ENCODE measurements at places on chromosomes 12 and 14.

- DNase-seq: peak; percentile 82
Observed at GRCh38 chr12:84696908-84697540, 215.6 kb downstream of the SLC6A15 start.

- DNase-seq: no peak
Observed at GRCh38 chr14:22079766-22080165, 406.1 kb upstream of the OR4E1 start.

DNA sequence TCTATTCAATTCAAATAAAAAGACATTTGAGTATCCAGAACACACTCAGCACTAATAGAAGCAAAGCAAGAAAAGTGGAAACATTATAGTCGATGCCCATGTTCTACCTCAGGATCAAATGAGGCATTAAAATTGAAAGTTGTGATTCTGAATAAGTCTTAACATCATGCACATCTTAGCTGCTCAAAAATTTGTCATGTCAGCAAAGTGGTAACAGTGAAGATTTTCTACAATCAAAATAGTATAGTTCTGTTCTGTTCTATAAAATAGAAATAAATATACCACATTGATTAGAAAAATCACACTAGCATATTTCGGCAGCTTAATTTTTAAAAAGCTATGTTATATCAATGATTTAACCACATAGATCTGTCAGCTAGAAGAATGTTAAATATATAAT, 74.7 kb downstream of the ERGIC2 start:
- no peak for DNase-seq

- DNase-seq: peak; percentile 78
Observed at GRCh38 chr12:57865084-57865751, 18.7 kb upstream of the CTDSP2 start.

GRCh38 chr14:52043690-52044089, 25.2 kb downstream of the NID2 start:
- no peak for DNase-seq

DNA sequence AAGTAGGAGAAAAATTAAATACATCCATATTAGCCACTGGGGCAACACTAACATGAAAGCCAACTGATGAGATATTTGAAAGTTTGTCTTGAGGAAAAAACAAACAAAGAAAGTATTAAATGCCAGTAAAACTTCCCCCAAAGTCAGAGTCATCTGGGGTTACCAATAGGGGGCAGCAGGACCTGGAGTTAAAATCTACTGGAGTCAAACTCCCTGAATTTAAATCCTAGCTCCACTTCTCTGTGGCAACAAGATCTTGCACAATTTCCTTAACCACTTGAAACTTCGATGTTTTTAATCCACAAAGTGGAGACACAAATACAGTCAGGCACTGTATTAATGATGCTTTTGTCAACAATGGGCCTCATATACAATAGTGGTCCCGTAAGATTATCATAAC, 14.4 kb downstream of the PLEKHG7 start:
- peak; percentile 60 for DNase-seq

DNA sequence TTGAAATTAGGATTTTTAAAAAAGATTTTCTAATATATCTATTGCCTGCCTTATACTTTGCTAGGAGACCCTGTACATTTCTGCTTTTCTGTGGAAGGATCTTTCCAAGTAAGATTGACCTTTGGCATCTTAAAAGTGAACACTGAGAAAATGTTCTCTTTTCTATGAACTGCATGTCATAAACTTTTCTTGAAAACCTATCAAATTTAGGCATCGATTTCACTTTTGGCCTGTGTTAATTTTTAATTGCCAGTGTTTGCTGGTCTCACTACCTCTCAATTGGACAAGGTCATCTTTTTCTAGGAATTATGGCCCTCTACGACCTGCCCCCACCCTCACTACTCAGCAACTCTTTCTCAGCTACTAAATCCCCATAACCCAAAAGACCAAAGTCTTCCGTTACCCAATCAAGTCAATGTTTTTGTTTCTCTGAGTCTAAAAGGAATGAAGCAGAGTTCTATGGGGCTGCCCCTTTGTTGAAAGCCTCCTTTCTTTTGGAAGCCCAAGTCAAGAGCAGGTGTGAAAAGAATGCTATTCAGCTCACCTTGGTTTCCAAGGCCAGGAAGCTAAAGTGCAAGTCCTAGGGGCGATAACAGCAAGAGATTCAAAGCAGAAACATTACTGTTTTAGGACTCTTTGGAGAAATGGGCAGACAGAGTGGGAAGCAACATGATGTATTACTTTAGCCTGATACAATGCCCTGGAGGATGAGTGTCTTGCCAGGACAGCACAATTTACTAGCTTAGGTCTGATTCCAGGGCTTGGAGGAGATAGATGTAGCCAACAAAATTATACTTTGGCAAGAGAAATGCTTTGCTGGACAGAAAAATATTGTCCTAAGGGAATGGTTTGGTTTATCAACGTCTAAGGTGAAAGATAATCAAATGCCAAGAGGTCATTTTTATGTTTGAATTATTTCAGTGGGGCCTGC, 55.0 kb downstream of the IGF1 start:
- no peak for DNase-seq

DNA sequence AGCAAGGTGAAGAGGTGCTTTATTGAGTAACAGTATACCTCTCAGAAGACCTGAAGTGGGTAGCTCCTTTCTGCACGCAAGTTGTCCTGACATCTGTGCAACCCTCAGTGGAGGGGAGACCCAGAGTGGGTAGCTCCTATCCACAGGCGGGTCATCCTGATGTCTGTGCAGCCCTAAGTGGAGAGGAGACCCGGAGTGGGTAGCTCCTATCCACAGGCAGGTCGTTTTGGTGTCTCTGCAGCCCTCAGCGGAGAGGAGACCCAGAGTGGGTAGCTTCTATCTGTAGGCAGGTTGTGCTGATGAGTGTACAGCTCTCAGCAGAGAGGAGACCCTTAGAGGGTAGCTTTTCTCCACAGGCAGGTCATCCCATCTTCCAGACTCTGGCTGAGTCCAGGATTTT, 45.1 kb upstream of the PRPF39 start:
- no peak for DNase-seq

GRCh38 chr14:100692256-100692655, 34.4 kb upstream of the DLK1 start:
- no peak for DNase-seq

- DNase-seq: no peak
Observed at GRCh38 chr14:104789752-104790743, 5.5 kb downstream of the AKT1 start.

GRCh38 chr12:90166012-90166411, 457.4 kb upstream of the ATP2B1 start:
- no peak for DNase-seq

Data from AG10803 (cell line).